CD4-positive, alpha-beta T cell treated with Interleukin-21 for 1 hour (primary cell): ENCODE measurements at places on chromosomes 11 and 22.
A peak's percentile ranks its signal among the peaks of the same experiment; 100 is the strongest.

- no peak for DNase-seq
These were observed 713 bp downstream of the TOP3B start for GRCh38 chr22:21981874-21982273.

GRCh38 chr11:119111361-119111925 lies 4.3 kb downstream of the C2CD2L start:
- DNase-seq, result no peak

DNA sequence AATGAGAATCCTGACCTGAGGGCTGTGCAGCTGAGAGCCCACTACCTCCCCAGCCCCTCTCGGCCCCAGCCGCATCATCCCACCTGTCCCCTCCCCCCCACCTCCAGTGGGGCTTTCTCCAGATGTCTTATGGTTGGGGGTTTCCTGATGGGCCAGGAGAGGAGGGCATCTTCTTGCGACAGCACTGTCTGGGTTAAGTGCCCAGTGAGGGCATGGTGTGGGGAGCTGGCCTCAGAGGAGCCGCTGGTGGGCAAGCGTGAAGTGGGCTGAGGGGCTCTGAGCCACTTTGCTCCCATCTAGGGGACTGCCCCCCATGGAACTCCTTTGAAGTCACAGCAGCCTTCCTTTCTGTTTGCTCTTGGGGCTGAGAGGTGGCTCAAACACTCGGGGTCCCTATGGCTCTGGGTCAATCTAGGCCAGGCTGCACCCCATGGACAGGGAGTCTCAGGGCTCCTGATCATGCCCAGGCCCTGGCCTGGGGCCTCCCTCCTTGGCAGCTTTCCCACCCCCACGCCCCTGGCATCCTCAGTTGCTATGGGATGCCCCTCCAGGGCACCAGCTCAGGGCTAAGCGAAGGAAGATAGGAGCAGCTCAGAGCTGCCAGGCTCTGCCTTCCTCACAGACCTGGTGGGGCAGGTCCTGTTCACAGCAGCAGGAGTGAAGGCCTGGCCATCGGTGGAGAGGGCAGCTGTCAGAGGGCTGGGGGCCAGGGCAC lies 11.0 kb upstream of the MIEF1 start:
- no peak for DNase-seq

DNA sequence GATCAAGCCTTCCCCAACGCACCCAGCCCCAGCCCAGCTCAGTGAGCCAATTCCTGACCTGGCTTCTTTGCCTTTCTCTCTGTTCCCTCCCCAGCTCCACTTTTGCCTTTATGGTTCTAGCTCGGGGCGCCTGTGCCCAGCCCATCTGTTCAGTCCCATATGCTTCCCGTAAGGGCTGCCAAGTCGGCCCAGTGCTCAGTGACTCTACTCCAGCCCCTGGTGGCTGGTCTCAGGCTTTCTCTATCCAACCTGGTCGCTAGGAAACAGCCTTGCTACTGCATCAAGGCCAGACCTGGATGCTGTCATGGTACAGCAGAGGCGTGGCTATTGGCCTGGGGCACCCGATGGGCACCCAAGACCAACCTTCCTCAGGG lies 178.0 kb downstream of the DSCAML1 start:
- no peak for DNase-seq

- no peak for DNase-seq
These were observed 27.1 kb downstream of the WNT7B start for GRCh38 chr22:45949891-45950290.

DNA sequence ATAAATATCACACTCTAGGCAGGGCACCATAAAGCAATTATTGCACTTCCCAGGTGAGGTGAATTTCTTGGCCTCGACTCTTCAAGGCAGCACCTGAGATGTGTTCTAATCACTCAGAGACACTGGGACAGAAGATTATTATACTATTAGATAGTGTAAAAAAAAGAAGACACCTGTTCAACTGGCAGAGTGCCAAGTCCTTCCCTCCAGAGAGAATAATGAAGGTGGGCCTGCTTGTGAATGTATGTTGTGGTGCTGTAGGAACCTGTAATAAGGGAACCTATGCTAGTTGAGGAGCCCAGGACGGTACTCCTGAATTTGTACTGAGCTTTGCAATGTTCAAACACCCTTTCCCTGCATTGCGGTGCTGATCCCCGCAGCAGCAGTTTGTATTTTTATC lies 107.5 kb downstream of the NXPE2 start:
- DNase-seq, result no peak

DNA sequence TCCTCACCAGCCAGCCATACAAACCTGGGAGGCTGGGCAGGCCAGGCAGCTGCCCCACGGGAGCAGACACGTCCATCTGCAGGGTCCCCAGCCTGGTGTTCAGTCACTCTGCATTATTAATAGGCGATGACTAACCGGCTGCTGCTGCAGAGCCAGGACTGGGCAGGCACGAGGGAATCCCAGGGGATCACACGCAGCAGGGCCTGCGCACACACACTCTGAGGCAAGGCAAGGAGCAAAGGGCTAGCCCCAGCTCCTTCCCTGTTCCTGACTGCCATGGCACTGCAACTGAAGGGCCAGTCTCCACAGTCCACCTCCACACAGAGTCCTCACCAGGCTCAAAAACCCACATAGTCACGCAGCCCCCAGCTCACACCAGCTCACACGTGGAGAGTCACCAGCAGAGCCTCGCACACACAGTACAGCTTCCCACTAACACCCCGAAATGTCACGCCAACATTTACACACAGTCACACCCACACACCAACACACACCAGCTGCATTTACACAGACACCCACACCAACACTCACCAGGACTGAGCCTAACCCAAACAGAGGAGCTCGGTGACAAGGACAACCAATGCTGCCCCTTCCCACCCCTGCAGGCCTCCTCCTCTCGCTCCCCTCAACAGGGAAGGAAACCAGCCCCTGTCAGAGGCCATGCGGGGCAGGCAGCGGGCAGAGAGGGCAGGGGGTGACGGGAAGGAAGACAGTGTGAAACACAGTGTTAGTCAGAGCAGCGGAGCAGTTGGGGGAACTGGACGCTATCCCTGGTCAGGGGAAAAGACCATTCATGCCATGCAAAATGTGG lies 47.3 kb downstream of the NRXN2 start:
- no peak for DNase-seq

DNA sequence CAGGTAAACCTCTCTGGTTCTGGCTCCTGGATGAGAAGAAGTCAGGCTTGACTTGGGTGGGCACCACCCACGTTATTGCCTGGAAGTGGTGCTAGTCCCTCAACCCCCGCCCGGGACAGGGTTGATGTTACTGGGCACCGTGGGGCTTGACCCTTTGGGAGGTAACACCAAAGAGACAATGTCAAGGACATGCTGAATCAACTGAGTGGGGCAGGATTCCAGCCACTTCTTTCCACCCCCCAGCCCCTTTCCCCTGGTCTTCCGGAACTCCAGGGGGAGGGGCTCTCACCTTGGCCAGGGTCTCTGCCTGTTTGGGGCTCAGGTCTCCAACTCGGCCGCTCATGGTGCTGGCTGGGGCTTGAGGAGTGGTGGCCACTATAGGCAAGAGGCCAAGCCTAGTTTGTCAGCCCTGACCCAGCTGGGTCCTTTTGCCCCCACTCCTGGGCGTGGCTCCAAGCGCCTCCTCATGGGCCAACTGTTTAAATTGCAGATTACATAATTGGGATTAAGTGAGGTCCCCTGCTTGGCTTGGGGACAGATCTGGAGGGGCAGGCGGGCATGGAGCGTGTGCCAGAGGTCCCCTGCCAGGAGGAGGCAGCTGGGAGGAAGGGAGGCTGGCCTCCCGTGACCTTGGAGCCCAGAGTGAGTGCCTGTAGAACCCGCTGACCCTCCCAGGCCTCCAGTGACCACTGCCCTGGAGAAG lies at the start of gene SEC14L3:
Gene SEC14L3 (minus strand): TSS at position 402 of the 703 bp plus-strand sequence. CDS start 59 bp downstream, at position 343.
- no peak for DNase-seq

- DNase-seq, result no peak
These were observed 4.8 kb downstream of the FGF3 start for GRCh38 chr11:69814411-69814810.

GRCh38 chr22:37526376-37526775 lies 7.2 kb upstream of the CARD10 start:
- no peak for DNase-seq

- peak; percentile 46 for DNase-seq
These were observed 602 bp downstream of the EWSR1 start for GRCh38 chr22:29268511-29269229.

DNA sequence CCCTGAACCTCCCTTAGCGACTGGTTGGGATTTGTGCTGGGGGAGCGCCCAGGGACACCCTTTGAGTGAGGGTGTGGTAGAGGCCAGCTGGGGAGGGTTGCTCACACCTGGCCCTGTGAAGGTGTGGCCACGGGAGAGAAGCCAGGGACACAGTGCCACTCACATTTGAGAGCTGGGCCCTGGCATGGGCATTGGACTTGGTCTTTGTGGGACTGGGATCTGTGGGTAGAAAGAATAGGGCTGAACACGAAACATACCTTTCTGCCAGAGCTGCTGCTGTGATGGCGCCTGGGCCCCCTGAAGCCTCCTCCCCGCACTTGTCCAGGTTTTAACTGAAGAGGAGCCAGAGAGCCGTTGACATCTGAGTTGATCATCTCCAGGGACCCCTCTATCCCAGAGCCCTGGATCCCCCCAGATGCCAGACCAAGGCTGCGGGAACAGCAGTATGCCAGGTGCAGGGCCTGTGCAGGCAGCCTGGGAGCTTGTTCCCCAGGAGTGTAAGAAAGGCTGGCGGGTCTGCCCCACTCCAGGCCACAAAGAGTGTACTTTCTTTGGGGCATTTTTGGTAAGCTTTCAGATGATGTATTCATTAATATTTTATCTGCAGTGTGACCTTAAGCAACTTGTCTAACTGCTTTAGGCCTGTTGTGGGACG lies 284.1 kb downstream of the TBC1D22A start:
- DNase-seq, result no peak
